ENCODE measurements at places on chromosomes 12 and 14.

GRCh38 chr14:63875311-63875710 is 22.5 kb downstream of the SYNE2 start:
- no peak for DNase-seq

DNA sequence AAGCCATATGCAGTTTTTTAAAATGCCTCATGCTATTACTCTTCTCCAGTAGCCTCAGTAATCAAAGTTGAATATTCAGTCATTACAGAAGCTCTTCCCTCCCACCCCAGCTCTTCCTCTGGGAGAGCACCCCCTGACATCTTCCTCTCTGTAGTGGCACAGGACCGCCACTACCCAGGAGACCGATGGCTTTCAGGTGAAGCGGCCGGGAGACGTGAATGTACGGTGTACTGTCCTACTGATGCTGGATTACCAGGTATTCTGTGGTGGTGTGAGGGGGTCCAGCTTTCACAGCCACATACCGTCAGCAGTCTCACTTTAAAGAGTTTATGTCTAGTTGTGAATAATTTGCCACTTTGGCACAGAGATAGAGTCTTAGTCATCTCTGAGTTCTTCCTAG is 4.6 kb downstream of the SMARCD1 start:
- no peak for DNase-seq

DNA sequence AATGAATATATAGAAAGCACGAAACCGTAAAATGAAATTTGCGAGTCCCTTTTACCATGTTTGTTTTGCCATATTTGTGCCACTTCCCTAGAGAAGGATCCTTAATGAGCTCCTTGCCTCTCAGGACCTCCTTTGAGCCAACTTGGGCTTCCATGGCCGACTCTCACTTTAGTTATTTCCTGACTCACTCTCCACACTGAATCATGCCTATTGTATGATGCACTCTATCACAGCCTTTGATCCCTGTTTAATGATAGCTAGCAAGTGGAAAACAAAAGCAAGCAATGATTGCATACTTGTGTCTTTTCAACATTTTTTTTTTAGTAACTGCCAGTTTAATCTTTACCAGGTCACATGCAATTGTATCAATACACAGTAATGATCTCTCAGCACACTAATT is 153.2 kb downstream of the CCER1 start:
- DNase-seq: no peak

- DNase-seq: no peak
These were observed 113.6 kb upstream of the EEA1 start for GRCh38 chr12:93042684-93043083.

DNA sequence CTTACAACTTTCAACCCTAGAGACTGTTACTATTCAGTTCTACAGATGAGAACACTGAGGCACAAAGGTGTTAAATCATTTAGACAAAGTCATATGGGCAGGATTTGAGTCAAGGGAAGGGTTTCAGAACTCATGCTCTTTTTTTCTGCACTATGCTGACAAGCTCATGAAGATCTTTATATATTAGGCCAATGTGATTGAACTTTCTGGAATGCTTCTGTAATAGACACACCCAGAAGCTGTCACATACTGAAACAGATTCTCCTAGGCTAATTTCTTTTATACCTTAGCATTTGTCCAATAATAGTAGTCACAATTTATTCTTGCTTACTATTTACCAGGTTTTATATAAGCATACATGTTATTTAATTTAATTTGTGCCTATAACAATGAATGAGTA is 164.0 kb downstream of the ALG10B start:
- DNase-seq: no peak

DNA sequence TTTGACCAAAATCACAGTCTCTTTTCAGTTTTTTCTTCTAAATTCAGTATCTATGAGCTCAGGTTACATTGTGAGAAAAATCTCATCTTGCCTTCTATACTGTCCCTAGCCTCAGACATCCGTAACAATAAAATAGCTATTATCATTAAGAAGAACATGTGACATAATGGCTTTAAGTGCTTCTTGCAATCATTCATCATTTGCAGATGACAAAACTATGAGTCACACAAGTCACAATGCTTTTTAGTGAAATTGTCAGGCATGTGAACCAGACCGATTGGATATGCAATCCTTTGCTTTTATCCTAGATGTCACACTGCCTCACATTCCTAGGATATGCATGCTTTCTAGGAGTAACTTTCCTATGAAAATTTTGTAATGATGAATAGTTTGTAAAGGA is 313.1 kb downstream of the SLC6A15 start:
- DNase-seq: no peak

- no peak for DNase-seq
These were observed 961.9 kb downstream of the TMEM121 start for GRCh38 chr14:106488291-106488690.

DNA sequence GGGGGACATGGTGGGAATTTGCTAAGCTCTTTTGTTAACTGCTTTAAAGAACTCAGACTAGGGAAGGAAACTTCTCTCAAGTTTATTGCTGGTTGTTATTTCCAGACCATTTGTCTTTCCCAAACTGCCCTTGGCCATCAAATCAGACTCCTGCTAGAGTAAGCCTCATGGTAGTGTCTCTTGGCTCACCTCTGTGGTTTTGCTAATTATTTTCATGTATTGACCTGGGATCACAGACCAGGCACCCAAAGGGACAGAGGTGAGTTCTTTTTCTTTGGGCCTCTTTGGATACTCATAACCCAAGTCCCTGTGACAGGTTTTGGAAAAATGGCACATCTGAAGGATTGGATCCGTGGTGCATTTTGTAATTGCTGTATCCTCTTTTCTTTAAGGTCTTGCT is 11.2 kb downstream of the ETV6 start:
- no peak for DNase-seq

GRCh38 chr12:57693317-57693658 is 644 bp upstream of the OS9 start:
- no peak for DNase-seq

GRCh38 chr12:12749433-12749832 is 32.3 kb downstream of the CDKN1B start:
- DNase-seq: no peak

DNA sequence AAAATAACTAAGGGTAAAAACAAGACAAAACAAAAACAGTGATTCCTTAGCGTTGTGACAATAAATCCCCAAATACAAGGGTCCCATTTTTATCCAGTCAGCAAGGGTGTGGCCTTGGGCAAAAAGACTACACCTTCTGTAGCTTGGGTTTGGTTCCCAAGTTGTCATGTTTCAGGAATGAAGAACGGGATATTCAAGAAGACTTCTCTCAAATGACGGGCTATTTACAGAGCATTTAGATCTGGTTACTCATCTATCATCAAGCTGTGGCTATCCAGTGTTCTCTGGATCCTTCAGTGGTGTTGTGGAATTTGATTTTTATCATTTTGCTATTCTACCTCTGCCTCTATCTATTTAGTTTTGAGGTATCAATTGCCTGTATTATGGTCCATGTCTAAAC is 219.7 kb downstream of the SLC25A21 start:
- no peak for DNase-seq

Measured in activated naive CD4-positive, alpha-beta T cell treated with anti-CD3 and anti-CD28 coated beads, Interleukin-2, amount 50 U/mL, for 72 hours (primary cell).